ENCODE measurements at places on chromosomes 12 and 14.

DNA sequence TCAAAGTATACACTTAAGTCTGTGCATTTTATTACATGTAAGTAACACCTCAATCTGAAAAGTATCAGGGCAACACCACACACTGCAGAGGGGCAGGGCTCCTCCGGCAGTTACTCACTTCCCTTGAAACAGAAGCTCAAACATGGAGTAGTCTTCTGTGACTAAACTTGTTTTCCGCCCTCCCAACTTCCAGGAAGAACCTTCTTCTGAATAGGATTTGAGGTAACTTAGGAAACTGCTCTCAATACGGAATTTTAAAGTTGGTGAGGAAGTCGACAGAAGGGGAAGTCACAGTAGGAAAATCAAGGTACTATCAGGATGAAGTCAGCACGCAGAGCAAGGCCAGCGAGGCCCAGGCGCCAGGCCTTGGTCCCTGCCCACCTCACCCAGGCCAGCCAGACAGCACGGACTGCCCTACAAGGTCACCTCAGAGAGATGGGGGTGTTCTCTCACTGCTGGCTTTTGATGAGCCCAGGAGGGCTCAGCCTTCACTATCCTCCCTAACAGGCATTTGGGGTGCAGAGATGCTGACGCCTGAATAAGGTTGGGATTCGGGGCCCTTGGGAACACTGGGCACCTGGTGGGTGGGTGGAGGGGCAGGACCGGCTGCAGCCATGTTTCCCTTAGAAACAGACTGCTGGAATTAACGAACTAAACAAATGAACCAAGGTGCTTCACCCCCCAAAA, 5.8 kb downstream of the ANKRD9 start:
- DNase-seq: no peak

DNA sequence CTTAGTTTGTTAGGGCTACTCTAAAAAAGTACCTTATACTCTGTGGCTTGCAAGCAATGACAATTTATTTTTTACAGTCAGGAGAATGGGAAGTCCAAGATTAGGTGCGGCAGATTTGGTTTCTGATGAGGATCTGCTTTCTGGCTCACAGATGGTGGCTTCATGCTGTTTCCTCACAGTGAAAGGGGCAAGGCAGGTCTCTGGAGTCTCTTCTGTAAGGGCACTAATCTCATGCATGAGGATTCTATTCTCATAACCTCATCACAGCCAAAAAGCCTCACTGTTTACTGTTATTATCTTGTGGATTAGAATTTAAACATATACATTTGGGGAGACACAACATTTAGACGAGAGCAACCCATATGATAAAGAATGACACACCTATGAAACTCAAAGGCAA, 1957.4 kb upstream of the SEL1L start:
- DNase-seq: no peak

DNA sequence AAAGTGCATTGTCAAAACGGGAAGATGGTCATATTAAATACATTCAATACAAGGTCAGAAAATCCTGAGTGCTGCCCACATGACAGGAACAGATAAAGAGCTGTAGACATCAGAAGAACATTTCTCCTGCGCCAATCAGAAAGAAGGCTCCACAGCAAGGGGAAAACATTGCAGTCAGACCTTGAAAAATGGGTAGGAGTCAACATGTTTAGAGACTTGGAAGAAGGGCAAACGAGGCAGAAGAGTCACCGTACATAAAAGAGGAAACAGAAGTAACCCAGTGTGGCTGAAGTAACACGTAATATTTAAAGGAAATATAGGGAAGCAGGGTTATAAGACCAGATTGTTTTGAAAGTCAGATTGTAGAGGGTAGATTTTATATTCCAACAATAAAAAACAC, 11.9 kb downstream of the SPPL3 start:
- no peak for DNase-seq

DNA sequence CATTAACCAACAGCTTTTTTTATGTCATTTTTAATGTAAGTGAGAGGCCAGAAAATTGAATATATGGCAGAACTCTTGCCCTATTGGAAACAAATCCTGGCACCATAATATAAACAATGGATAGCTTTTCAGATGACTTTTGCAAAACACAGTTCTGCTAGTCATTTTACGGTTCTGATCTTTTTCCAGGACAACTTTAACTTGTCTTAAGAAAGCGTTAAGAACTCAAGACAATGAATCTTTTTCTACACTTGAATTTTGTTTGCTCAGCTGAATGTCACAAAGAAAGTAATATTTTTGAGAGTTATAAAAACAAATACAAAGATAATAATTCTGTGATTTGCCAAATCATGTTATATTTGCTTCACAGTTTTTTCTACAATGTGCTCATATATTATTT, 13.2 kb downstream of the KERA start:
- DNase-seq: no peak

DNA sequence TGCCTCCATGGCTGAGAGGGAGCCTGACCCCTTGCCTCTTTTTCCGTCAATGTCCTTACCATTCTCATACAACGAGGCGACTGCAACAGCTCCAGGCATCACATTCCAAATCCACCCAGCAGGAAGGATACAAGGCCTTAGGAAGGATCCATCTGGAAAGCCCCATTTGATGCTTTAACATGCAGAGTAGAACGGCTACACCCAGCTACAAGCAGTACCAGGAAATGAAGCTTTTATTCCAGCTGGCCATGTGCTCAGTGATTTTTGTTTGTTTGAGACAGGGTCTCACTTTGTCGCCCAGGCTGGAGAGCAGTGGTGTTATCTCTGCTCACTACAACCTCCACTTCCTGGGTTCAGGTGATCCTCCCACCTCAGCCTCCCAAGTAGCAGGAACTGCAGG, 124.8 kb downstream of the TMEM132D start:
- DNase-seq: no peak

GRCh38 chr12:99732131-99732530, 84.6 kb downstream of the GARIN6 start:
- no peak for DNase-seq

GRCh38 chr14:33315721-33316120, 377.0 kb downstream of the NPAS3 start:
- DNase-seq: no peak

- DNase-seq: no peak
Measured at GRCh38 chr12:122827258-122827657, 8.0 kb upstream of the HIP1R start.

DNA sequence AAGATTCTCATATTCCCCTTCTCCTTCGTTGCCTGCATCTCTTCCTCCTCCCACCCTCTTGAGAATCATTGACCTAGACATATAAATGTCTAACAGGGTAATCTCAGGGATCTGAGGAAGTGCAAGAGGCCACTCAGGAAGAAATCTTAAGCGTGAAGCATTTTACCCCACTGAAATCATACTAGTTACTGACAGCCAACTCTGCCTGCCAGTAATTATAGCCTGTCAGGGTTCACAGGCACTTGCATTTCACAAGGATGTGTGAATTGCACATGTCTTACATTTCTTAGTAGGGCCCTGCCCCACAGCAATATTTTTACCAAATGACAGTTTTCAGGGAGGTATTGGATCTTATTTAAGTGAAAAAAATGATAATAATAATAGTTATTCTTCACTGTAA, 127.2 kb downstream of the SLC15A5 start:
- DNase-seq: no peak

DNA sequence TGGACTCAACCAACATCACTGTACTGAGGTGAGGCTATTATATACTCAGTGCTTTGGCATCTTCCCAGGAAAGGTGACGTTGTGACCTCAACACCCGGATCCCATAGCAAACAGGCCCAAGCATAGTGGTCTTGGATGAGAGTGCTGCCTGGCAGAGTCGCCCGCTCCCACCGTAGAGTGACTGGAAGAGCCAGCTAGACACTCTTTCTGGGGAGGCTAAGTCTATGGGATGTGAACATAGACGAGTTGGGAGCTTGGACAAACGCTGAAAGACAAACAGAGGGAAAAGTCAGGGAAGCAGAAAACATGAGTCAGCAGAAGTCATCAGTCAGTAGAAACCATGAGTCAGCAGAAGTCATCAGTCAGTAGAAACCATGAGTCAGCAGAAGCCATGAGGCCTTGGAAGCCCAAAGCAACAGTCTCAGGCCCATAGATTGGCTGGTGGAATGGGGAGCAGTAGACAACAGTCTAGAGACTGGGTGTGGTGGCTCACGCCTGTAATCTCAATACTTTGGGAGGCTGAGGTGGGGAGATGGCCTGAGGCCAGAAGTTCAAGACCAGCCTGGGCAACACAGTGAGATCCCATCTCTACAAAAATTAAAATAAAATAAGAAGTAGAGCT, 66.4 kb upstream of the MAP1LC3B2 start:
- DNase-seq: peak; percentile 79

DNA sequence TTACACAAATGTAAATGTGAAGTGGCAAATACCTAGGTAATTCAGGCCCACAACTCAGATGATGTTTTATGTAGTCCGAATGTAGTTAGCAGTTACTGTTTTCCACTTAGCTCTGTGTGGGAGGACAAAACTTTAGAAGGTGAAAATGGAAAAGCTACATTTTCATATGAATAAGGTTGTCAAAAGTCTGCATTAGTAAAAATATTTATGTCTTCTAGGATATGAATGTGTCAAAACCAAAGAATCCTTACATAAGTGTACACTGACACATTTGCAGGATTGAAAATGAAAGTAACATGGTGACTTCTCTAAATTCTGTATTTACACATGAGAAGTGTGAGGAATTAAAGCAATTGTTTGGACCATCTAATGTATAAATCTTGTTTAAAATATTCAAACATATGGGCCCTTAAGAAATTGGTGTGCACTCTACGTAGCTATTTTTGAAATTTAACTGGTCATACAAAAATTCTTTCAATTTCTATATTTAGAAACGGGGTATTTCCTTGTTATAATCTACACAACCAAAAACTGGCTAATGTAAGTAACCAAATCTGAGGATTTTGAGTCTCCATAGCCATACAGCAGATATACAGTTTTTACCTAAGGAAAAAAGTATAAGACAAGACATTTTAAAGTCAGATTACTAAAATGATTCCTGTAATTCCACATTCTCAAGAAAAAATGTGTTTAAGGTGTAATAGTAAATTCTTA, 5.4 kb downstream of the CDKN1B start:
- peak; percentile 43 for DNase-seq

DNA sequence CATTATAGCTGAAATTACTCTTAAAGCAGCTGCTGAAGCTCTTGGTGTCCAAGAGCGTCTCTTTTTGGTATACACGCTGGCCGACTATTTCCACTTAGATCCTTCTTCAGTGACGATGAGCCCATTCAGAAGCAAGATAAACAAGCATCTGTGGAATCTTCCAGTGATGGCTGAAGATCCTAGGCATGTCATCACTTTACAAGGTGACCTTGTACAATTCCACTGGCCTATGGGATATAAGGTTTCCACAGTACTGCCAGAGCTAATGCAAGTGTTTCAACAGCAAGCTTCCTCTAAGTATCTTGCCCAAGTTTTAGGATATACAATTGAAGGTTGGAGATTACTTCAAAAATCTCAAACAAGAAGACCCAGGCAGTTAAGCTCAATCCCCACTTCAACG, 47.0 kb downstream of the INTS13 start:
- DNase-seq: no peak

DNA sequence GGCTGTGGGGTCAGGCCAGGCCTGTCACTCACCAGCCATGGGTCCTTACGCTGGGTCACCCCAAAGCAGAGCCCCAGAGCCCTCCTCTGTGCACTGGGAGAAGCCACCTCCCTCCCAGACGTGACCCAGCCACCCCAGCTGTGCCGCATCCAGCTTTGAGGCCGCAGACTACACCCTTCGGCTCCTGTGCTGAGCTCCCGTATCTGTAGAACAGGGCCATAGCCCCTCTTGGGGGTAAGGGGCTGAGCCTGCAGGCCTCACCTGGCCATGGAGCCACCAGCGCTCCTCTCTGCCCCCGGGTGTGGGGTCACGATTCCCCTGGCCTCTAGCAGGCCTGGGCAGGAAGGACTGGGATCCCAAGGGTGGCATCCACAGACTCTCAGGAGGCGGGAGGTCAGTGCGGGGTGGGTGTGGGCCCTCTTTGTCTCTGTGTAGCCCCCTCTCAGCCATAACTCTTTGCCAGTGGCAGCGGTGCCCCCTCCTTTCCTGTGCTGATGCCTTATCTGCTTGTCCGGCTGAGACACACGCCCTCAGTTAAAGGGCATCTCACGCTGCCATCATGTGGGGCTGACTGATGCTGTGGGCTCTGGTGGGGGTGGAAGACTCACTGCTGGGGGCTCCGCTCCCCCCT, 16.3 kb downstream of the ASPG start:
- DNase-seq: no peak

DNA sequence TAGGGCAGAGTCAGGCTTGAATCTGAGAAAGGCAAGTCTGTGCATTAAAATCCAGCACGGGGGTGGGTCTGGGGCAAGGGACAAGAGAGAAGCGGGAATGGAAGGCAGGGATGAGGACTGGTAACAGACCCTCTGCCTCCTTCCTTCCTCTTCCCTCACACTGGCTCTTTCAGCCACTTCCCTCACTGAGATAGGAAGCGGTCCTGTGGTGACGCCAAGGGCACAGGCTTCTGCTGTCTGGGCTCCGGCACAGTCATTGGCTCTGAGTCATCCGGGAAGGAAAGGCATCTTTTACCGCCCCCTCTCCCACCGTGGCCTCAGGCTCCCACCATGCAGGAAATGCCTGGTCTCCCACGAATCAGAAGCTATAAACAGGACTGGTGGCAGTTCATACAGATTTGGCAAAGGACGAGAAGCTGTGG, 70.2 kb downstream of the ETV6 start:
- DNase-seq: peak; percentile 97

DNA sequence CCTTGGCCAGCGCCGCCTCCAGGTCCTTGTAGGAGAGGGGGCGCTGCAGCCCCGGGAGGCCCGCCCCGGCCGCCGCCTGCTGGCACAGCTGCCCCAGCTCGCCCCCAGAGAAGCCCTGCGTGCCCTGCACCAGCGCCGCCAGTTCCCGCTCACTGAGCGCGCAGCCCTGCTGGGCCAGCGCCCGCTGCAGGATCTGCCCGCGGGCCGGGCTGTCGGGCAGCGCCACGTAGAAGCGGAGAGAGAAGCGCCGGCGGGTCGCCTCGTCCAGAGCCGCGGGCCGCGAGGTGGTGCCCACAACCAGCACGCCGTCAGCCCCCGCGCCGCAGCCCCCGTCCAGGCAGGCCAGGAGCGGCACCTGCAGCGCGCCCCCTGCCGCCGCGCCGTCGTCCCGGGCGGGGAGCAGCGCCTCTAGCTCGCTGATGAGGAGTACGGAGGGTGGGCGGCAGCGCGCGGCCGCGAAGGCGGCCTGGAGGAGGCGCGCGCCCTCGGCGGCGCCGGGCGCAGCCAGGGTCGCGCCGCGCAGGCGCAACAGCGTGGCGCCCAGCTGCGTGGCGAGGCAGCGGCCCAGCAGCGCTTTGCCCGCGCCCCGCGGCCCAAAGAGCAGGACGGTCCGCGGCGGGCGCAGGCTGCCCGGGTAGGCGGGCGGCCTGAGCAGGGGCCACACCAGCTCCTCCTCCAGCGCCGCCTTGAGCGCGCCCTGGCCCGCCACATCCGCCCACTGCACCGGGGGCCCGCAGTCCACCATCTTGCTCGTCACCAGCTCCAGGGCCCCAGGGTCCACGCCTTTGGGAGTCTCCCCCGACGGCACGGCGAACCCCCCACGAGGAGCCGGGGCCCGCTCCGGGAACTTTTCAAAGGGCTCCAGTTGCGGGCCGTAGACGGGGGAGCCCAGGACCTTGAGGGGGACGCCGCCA, 27.7 kb downstream of the FIGNL2 start:
- DNase-seq: peak; percentile 75

- no peak for DNase-seq
Measured at GRCh38 chr14:56149995-56150394, 31.8 kb downstream of the PELI2 start.

- no peak for DNase-seq
Measured at GRCh38 chr12:65311260-65311659, 32.8 kb downstream of the MSRB3 start.
